MCF 10A (cell line): ENCODE measurements at places on chromosomes 2 and 18.

- DNase-seq, result no peak
Observed at GRCh38 chr2:3099145-3099859, 278.3 kb downstream of the EIPR1 start.

GRCh38 chr2:64295326-64296139 lies 151.3 kb upstream of the PELI1 start:
- DNase-seq, result no peak

DNA sequence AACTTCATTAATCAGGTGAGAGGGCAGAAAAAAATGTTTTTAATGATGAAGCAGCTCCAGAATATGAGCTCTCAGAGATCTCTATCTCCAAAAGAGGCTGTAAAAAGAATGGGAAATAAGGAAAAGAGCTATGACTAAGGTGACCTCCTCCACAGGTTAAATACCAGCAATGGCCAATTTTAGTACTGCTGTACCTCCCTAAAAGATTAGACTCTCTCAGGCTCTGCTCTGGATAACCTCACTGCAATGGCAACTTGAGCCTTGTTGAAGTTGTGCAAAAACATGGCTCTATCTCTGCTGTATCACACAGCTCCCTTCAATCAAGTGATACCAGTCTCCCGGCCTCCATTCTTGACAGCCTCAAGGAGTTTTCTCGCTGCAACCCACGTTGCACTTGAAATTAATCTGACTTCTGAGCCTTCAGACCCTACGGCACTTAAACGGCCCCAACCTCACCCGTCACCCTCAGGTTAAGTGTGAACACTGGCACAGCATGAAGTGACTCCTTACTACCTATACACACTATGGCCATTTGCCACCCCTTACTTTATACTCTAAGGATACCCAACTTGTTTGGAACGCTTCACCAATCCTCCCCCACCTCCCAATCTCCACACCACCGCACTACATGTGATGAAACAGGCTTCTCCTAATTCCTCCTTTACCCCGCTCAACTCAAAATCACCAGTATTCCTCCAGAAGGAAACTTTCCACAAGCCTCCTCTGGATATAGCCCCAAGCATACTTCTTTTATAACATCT lies 36.3 kb downstream of the SMAD2 start:
- no peak for DNase-seq

DNA sequence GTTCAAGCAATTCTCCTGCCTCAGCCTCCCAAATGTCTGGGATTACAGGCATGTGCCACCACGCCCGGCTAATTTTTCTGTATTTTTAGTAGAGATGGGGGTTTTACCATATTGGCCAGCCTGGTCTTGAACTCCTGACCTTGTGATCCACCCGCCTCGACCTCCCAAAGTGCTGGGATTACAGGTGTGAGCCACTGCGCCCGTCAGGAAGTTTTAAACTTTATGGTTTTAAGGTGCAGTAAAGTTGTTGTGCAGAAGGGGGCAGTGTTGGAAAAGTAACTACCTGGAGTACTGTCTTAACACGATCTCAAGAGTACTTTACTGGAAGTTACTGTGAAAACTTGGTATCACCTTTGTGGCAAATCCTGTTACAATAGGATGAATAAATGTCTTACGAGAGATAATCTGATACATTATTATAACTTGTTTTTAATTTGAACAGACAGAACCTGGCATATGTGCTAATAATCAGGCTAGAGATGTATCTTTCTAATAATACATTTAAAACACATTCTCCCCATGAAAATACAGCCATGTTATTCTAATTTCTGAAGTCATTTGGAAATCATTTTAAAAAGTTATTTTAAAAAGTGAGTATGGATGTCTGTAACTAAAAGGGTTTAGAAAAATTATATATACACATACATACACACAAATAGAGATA lies 10.8 kb downstream of the SPDYA start:
- DNase-seq, result peak; percentile 70

DNA sequence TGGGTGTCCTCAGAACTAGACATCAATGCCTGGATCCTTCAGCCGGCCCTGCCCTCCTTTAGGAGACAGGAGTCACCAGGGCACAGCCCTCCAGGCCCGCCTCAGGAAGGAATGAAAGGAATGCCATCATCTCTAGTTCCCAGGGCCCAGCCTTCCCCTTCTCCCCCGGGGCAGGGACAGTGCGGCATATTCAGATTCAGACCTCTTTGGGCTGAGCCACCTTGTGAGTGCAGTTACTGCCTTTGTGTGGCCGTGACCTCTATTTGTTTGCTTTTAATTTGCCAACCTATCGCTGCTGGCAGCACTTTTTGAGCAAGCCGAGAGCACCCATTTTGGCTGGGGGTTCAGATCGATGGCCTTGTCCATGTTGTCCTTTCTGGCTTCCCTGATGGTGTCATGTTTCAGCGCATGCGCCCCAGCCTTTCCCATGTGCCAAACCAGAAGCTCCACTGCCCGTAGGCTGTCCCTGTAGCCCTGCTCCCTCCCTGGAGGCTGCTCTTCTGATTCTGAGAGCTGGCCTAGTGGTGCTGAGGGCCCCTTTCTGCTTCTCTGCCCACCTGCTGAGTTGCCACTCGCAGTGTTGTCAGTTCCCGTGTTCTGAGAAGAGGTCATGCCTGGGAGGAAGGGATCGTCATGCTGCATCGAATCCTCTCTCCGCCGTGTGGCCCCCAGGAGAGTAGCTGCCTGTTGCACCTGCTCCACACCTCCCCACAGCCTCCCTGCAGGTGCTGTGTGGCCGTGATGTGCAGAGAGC lies 10.9 kb downstream of the ANKRD23 start:
- DNase-seq, result peak; percentile 43

DNA sequence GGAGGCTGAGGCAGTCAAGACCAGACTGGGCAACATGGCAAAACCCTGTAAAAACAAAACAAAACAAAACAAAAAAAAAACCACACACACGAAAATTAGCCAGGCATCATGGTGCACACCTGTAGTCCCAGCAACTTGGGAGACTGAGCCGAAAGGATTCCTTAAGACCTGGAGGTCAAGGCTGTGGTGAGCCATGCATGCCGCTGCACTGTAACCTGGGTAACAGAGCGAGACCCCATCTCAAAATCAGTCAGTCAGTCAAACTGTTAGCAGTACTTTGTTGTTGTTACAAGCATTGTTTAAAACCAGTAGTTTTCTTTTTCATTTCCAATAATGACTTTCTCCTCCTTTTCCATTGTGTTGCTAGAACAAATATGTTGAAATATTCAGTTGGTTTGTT lies 21.7 kb downstream of the EPB41L5 start:
- DNase-seq, result no peak

DNA sequence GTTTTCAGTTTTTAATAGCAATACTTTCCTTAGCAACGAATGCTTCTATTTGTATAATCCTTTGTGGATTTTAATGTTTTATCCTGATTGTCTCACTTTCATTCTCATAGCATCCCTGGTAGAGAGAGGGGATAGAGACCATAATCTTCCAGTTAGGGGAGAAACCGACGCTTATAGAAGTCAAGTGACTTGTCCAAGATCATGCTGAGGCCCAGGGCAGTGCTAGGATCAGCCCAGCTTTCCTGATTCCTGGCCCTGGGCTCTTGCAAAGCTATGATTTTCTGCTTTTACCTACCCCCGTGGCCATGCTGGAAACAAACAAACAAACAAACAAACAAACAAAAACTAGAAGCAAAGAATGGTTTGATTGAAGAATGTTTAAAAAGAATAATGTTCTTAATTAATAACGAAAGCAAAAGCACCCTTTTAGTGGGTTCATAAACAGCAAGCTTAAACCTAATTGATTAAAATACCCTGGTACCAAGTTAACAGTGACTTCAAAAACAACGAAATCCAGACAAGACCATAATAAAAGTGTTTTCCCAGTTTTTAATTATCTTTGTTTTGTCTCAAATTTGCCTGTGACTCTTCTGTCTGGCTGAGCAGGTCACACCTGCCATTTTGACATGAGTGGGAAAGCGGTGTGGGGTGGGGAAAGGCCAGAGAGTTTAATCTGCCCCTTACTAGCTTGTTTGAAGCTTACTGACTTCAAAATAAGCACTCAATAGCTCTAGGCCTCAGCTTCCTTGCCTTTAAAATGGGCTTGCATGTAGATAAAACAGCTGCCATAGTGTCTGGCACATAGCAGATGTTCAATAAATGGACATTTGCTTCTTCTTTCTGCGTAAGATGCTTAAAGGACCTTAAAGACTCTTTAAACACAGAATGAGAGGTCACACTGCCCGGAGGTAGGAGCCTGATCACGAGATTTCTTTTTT lies 116.6 kb upstream of the MYCN start:
- no peak for DNase-seq

- no peak for DNase-seq
Observed at GRCh38 chr2:109402980-109403840, 210.6 kb downstream of the SEPTIN10 start.

DNA sequence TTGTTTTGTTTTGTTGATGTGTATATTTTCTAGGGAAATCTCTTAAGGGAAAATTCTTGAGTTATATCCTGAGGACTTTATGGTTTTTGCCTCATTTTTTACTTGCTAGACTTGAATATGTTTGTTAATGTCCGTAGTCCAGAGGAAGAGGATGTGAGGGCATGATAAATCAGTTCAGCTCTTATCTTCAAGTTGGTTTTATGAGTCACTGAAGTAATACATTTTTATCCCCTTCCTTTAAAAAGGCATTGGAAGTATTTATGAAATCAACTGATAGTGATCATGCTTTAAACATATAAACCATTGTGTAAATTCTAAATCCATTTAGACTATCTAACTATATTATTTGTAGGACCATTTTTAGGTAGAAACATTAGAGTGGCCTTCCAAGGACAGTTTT lies 43.9 kb upstream of the CYBRD1 start:
- DNase-seq, result no peak

DNA sequence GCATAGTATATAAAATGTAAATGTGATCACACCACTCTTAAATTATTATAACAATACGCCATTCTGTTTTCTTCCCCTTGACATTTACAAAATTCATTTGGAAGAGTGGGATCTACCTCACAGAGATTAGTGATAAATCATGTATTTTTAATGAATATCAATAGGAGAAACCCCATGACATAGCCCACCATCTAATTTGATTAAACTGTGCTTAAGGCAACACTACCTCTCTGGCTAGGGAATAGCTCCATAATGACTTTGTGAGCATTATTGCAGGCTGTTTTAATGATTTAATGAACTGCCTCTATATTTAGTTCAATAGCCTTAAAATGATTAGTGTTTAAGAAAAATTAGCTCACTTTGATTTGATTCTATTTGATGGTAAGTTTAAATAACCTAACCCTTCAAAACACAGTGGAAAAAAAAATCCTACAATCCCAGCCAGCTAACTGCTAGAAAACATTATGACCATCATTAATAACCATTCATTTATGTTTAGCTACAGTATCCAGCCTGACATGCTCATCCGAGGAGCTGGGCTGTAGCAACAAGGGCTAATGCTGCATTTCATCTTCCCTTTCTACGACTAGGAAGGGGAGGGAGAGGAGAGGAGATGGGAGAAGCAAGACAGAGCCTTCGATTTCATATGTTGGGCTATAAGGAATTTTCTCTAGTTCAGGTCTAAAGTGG lies 75.3 kb upstream of the BCL11A start:
- no peak for DNase-seq

DNA sequence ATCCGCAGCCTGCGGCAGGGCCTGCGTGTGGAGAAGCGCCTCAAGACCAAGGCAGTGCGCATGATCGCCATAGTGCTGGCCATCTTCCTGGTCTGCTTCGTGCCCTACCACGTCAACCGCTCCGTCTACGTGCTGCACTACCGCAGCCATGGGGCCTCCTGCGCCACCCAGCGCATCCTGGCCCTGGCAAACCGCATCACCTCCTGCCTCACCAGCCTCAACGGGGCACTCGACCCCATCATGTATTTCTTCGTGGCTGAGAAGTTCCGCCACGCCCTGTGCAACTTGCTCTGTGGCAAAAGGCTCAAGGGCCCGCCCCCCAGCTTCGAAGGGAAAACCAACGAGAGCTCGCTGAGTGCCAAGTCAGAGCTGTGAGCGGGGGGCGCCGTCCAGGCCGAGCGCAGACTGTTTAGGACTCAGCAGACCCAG lies 5.4 kb downstream of the GPR17 start:
- DNase-seq, result no peak

- DNase-seq, result no peak
Observed at GRCh38 chr2:17083902-17084301, 418.3 kb upstream of the CYRIA start.

DNA sequence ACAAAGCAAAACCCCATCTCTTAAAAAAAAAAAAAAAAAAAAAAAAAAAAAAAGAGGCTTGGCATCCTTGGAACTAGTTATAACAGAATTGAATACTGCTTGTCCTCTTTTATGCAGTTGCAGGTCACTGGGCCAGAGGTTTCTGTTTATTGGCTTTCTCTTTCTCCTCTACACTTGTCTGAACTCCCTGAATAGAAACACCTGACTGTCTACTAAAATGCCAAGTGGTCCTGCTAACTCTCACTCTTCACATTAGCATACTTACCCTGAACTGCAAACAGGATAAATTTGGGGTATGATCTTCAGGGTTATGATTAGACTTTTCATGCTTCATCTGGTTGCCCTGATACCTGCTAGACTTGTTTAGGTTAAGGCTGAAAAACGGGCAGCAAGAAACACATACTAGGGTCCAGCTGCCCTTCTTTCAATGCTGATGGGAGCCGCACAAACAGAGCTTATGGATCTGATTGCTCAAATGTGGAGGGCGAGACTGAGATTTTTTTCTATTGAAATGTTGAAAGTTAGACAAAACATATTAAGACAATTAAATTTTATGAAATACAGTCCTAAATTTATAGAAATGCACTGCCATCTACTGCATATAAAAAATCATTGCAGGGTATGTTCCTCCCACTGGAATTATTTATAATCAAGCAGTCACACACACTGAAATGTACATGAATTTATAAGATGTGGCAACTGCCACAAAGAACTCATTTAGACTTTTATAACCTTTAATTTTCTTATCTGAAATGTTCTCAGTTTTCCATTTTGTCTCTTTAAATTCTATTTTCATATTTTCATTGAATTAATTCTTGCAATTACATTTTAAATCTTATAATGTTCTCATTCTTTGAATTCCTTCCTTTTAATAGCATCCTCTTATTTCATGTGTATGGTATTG lies 40.8 kb downstream of the GTF3C3 start:
- peak; percentile 2 for DNase-seq

- no peak for DNase-seq
Observed at GRCh38 chr2:106562268-106563186, 75.4 kb downstream of the CD8B2 start.

DNA sequence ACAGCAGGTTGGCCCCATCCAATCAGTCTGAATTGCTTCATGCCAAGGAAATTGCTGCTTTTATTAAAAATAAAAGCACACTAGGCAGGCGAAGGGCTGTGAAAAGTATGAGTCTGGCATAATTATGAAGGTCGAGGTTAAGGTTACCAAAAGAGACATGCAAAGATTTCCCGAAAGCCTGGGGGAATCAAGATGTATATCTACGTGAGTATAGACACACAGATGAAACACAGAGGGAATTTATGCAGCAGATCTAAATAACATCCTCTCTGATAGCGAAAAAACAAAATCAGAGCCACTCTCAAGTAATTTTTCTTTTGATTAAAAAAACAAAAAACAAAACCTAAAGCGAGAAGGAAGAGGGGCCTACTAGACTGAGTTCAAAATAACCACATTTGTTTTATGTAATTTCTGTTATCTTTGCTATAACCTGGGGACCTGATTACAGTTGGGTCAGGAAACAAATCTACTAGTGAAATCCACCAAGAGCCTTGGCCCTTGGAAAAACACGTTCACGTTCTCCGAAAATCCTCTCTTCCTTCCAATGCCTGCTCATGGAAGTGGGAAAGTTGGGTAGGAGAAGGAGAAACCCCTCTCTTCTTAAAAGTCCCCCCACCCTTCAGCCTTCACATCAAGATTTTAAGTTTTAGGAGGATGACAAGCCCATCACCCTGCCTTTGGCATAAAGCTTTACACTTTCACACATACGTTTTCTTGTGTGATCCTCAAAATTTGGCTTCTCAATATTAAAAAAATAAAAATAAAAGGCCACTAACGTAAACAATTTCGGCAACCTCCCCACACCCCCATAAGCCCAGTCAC lies 1.4 kb downstream of the AAK1 start:
- no peak for DNase-seq
